ENCODE measurements at places on chromosomes 2 and 18.

DNA sequence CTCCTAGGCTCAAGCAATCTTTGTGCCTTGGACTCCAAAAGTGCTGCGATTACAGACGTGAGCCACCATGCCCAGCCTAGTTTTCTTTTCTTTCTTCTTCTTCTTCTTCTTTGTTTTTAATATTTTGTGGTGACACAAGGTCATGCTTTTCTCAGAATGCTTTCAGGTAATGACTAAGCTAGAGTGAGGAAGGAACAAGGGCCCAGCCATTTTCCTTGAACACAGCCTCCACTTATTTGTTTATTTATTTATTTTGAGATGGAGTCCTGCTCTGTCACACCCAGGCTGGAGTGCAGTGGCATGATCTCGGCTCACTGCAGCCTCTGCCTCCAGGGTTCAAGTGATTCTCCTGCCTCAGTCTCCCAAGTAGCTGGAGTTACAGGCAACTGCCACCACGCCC, 74.3 kb upstream of the ST3GAL5 start:
- DNase-seq = no peak

DNA sequence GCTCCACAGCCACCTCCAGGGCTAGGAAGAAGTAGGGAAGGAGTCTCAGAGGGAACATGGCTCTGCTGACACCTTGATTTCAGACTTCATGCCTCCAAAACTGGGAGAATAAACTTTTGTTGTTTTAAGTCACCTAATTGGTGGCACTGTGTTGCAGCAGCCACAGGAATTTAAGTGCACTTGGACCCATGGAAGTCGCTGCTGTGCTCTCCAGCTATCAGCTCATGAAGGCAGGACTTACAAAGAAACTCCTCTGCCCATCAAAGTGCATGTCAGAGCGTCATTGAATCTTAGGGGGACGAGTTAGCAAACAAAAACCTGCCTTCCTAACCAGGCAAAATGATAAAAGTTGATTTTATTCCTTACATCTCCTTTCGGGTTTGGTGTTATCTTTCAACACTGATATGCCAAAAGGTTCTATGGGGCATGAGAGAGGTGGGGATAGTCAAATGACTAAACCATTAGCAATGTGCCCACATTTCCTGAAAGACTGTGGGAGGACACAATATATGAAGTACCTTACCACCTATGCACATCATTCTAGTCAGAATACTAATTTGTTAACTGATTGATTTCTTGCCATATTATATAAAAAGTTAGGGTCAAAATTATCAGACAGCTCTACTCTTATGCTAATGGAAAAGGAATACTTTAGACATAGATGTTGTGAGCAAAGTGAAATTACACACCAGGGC, 235.8 kb upstream of the TNP1 start:
- no peak for DNase-seq

DNA sequence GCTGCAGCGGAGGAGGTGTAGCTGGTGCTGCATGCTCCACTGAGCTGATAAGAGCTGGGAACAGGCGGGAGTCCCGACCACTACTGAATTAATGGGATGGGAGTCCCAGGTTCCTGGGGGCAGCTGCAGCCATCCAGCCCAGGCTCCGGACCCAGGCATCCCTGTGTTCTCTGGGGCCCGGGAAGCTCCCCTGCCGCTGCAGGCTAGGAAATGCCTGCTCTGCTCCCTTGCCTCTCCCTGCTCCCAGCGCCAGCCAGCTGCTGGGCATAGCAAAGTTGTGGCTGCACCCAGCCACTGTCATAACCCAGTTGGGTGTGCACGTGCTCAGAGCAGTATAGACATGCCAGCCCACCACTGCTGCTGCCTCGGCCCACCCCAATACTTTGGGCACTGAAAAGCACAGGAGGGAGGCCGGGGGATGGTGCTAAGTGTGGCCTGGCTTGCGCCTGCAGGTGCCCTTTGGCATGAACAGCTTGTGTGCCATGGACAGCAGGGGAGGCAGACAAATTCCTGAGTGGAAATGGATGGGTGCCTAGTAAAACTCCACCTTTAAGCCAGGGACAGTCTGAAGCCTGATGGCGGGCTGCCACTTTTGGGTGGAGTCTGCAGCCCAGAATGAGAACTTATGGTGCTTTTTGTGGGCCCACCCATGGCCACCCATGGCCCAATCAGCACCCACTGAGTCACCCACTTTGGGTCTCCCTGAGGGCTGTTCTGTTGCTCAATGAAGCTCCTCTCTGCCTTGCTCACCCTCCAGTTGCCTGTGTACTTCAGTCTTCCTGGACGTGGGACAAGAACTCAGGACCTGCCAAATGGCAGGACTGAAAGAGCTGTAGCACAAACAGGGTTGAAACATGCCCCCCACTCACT, 219.3 kb upstream of the TMEFF2 start:
- DNase-seq = no peak

- no peak for DNase-seq
Measured at GRCh38 chr18:48216639-48217257, 192.4 kb downstream of the ZBTB7C start.

DNA sequence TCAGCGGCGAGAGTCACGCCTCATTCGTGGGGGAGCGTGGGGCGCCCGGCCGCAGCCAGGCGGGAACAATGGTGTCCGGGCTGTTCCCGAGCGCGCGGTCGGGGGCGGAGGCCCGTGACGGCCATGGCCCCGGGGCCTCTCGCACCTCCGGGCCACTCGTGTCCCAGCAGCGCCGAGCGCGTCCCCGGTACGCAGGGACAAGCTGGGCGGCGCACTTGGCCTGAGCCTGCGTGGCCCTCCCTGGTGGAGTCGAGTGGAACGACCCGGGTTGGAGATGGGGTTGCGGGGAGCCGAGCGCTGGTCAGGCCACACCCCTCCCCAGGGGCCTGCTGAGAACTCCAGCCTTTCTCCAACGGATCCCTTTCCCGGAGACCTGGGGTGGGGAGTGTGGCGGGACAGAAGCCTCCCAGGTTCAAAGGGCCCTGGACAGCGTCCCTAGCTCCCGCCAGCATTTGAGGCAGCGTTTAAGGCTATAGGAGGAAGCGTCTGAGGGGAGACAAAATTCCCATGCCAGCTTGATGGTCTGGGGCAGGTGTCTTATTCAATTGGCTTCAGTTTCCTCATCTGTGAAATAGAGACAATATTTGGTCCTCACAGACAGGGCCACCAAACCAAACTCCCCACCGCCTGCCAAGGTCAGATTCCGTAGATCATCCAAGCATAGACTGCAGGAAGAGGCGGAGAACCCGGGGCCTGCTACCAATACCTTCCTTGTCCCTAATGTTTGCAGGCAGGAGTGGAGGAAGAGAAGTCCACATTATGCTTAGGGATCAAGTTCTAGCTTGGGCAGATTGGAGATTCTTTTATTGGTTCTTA, 553 bp downstream of the CNDP2 start:
- peak; percentile 45 for DNase-seq

- no peak for DNase-seq
Measured at GRCh38 chr2:168165985-168166901, 81.2 kb downstream of the STK39 start.

GRCh38 chr2:12636837-12637581, 79.7 kb upstream of the TRIB2 start:
- peak; percentile 58 for DNase-seq

DNA sequence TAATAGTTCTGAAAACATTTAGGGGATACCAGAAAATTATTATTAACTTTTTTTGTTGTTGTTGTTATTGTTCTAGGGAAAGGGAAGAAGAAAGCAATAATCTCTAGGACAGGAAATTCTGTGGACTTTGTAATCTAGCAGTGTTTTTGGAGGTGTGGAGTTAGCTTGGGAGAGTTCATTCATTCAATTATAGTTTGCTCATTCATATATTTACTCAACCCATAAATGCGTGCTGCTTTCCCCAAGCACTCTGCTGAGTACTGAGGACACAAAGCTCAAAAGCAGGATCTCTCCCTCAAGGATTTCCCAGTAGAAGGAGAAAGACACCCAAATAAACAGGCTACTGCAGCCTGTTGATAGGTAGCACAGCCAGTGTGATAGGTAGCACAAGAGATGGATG, 984.3 kb downstream of the BCL11A start:
- no peak for DNase-seq

DNA sequence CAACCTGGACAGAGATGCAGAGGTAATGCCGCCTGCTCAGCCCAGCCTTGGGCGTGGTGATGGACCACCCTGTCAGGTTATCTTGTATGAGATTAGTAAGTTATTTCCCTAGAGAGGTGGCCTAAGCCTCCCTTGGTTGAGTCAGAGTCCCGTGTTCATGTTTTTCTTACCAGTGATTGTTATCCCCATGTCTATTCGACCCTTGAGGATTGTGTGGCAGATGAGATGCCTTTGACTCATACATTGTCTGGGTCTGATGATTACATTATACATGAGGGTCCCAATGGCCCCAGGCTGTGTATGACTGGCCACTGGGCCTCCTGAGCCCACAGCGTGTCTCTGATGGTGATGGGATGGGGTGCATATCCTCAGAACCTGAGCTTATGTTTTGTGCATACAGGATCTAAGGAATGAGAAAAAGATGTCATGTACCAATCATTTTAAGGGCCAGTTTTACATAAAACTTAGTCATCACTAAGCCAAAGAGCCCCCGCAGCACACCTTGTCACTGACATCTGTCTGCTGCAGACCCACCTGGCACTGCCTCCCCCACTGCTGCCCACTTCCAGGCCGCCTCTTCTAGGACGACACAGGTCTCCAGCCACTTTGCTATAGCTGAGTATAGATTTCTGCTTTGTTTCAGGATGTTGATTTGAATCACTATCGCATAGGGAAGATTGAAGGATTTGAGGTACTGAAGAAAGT, 7.7 kb downstream of the PPP1R7 start:
- DNase-seq = peak; percentile 58

DNA sequence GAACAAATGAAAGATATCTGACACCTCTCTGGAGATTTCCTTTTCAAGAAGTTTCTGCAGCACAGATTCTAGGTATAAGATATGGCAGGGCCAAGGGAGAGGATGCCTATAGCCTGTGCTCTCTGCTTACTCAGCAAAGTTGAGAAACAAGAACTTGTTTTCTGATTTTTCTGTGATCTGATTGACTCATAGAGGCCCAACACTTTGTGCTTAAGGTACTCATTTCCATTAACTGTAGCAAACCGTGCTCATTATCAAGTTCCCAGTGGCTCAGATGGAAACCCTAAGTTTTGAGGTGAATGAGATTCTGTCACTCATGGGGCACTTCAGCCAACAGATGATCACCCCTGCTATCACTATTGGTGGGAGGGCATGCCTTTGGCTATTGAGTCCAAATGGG, 124.3 kb downstream of the SP100 start:
- no peak for DNase-seq

DNA sequence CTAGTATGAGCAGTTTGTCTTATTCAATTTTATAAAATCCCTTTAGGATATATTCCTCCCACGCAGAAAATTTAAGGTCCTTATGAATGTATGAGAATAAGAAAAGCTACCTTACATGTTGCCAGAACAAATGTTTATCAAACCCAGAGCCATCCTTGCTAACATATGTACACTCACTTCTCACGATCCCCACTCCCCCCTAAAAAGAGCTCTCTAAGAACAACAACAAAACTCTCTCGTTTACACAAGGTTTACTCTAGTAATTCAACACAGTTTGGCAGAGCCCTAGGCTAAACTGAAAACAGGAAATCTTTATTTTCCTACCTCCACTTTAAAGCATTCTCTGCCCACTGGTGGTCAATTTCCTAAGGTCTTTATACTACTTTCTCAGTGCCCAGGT, 504.9 kb downstream of the ZEB2 start:
- DNase-seq = peak; percentile 9

GRCh38 chr2:219344751-219345430, 12.3 kb upstream of the RESP18 start:
- no peak for DNase-seq

DNA sequence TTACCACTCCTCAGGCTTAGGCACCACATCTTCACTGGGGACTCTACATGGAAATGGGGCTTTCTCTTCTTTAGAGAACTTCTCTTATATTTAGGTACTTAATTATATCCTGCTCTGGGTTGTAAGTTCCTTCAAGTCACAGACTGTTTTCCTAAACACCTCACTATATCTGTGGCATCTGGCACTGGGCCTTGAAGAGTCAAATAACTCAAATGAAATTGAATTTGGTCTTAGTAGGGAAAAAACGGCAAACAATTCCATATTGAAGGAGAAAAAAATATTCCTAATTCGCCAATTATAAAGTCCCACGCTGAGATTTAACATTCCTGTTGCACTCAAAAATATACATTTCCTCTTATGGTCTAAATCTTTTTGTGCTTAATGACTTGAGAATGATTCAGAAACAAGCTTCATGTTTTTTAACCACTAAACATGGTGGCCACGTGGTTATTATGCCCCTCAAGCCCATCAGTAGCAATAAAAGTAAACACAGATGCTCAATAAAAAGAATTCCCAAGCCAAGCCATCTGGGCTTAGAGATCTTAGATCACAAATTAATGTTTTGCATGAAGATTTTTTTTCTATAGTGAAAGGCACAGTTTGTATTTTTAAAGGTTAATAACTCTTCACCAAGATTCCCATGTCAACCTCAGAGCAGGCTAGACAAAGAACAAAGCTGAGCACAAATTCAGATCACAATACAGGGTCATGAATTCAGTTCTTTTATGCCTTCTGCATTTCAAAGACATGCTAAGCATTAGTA, 105.5 kb upstream of the SYT4 start:
- no peak for DNase-seq

GRCh38 chr2:70684846-70685622, 83.0 kb downstream of the ADD2 start:
- DNase-seq = no peak

- DNase-seq = no peak
Measured at GRCh38 chr2:120118018-120118417, 105.1 kb downstream of the EPB41L5 start.

- peak; percentile 95 for DNase-seq
Measured at GRCh38 chr2:152445791-152446201, 110.8 kb downstream of the FMNL2 start.

GRCh38 chr2:152221839-152222238, 46.3 kb upstream of the STAM2 start:
- peak; percentile 32 for DNase-seq

DNA sequence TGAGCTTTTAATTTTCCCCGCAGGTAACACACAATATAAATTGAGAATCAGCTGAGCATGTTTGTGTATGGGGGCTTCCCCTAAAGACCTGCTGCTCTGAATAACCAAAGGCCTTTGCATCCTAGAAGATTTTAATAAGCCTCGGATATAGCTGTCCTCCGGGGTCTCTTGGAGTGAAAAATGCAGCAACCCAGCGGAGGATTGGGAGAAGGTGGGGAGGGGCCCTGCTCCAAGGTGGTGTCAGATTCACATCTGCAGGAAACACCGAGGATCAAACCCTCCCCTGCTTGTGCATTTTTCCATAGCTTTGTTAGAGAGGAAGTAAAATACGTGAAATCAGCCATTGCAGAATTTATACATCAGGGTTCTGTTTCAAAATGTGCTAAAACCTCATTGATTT, 63.0 kb upstream of the OTOF start:
- no peak for DNase-seq

DNA sequence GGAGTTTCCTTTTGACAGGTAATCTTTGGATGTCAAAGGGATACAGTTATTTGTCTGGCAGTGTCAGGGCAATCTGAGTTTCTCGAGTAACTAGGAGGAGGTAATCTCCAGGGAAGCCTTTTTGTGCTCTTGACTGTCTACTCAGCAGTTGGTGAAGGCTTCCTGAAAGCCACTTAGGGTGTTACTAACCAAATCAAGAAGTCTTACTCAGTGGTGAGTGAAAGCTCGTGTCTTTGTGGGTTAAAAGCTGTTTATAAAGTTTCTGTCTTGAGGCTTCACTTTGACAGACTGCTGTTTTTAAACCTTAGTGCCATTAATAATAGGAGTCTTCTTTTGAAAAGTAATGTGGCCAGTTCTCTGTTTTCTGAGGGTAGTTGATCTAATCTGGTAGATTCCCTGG, 1.7 kb downstream of the THSD7B start:
- DNase-seq = no peak

GRCh38 chr2:237669628-237670392, 42.4 kb downstream of the LRRFIP1 start:
- DNase-seq = peak; percentile 100

- DNase-seq = no peak
Measured at GRCh38 chr18:70523792-70524182, 234.9 kb downstream of the SOCS6 start.
